ENCODE measurements at places on chromosomes 5 and 9. TPM values are rescaled to one million over a fixed set of nuclear protein-coding genes. Genes with fewer than 3 reads are reported as not detected.

- H3K4me1 ChIP-seq, result no peaks in the 10 kb centered on the region
- H3K36me3 ChIP-seq, result no peaks in the 10 kb centered on the region
- H3K4me3 ChIP-seq, result no peak overlapping the region
- no peak overlapping the region for H3K27ac ChIP-seq
- H3K27me3 ChIP-seq, result no peaks in the 10 kb centered on the region
- DNase-seq, result no peak
These were observed 112.8 kb upstream of the NR3C1 start for GRCh38 chr5:143516249-143516648.

DNA sequence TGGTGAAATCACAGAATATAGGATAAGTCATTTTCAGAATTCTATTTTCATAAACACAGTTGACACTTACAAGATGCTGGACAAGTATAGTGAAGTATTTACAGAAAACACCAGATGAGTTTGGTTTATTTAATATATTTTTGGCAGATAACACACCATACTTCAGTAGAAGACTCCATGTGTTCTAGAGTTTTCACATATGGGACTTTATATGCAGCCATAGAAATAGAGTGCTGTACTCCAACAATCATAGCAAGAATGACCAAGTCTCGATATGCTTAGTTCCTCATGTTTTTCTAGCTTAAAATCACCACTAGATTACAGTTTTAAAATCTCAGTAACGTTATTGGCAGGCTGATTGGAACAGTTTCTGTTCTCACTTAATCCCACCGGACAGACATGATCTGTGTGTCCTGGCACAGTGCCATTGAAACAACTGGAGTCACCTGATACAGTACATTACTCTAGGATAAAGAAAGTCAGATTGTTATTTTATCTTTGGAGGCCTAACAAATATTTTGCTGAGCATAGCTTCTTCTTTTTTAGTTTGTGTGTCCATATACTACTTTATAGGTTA is 45.8 kb upstream of the ERBIN start:
- peaks cover 4% of the 10 kb centered on the region for H3K27me3 ChIP-seq
- DNase-seq, result no peak
- no peak overlapping the region for H3K4me3 ChIP-seq
- H3K27ac ChIP-seq, result no peak overlapping the region
- no peaks in the 10 kb centered on the region for H3K36me3 ChIP-seq

DNA sequence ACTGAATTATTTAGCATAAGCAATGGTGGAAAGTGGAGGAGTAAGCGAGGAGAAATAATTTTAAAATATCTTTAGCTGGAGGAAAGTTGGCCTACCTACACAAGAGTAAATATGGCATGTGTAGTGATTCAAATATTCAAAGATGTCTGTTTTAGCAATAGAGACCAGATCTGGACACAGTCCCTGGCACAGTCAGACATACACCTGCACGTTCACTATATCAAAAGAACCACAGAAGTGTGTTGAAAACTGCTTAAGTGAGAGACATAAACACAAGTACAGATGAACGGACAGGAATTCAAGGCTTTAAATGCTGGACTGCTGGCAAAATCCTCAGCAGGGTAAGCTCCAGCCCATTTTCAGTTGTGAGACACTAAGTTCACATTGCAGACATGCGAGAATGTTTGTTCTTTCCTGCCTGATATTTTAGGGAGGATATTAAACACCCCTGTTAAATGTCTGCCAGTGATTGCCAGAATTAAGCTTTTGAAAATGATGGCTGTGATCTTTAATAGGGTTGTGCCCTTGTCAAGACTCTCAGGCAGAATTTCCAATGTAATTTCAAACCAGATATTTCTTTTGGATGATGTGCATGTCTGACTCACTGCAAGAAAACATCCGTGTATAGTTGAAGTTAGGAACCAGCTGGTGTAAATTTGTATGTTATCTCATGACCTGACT is 810.6 kb downstream of the TLE4 start:
- H3K27ac ChIP-seq, result no peak overlapping the region
- no peaks in the 10 kb centered on the region for H3K36me3 ChIP-seq
- H3K4me3 ChIP-seq, result no peak overlapping the region
- no peak for DNase-seq

GRCh38 chr9:12065050-12065449 is 628.1 kb upstream of the TYRP1 start:
- H3K27ac ChIP-seq, result no peak overlapping the region
- peaks cover 26% of the 10 kb centered on the region for H3K4me1 ChIP-seq
- no peak for DNase-seq
- no peak overlapping the region for H3K4me3 ChIP-seq
- H3K36me3 ChIP-seq, result no peaks in the 10 kb centered on the region

GRCh38 chr5:173323106-173323798 is 5.0 kb downstream of the STC2 start:
- peaks cover 43% of the 10 kb centered on the region for H3K4me1 ChIP-seq
- peaks cover 35% of the 10 kb centered on the region for H3K27me3 ChIP-seq
- no peak overlapping the region for H3K4me3 ChIP-seq
- no peak for DNase-seq

- H3K4me3 ChIP-seq, result peak overlapping the region; percentile 57
- H3K27me3 ChIP-seq, result peaks cover 3% of the 10 kb centered on the region
- no peaks in the 10 kb centered on the region for H3K36me3 ChIP-seq
- no peak for DNase-seq
- peak overlapping the region; percentile 82 for H3K27ac ChIP-seq
These were observed 241.7 kb upstream of the KCNN2 start for GRCh38 chr5:114120166-114120565.

Gene PCDHA4
- total RNA-seq, result 10.7 TPM

Gene EMB
- 26.8 TPM for total RNA-seq

Gene SOX30
- not detected for total RNA-seq

Gene TEK
- total RNA-seq, result 0.74 TPM

Gene ZNF366
- total RNA-seq, result not detected

Data from type B pancreatic cell (in vitro differentiated cells).